ENCODE measurements at places on chromosomes 2 and 18. TPM values are rescaled to one million over a fixed set of nuclear protein-coding genes. Genes with fewer than 3 reads are reported as not detected.

The OSR1 gene
- 6.1 TPM for total RNA-seq

The CDK5R2 gene
- total RNA-seq, result not detected

The PPIL3 gene
- 49.7 TPM for total RNA-seq

The CYP27C1 gene
- 24.9 TPM for total RNA-seq

The EEF1B2 gene
- total RNA-seq, result 425 TPM

The CTAGE1 gene
- total RNA-seq, result not detected

The EDAR gene
- total RNA-seq, result not detected

- no peak overlapping the region for H3K27ac ChIP-seq
- no peaks in the 10 kb centered on the region for H3K27me3 ChIP-seq
- no peak for DNase-seq
- peaks cover 12% of the 10 kb centered on the region for H3K36me3 ChIP-seq
- no peak overlapping the region for H3K4me3 ChIP-seq
These were observed 32.2 kb downstream of the BUB1 start for GRCh38 chr2:110645616-110646015.

DNA sequence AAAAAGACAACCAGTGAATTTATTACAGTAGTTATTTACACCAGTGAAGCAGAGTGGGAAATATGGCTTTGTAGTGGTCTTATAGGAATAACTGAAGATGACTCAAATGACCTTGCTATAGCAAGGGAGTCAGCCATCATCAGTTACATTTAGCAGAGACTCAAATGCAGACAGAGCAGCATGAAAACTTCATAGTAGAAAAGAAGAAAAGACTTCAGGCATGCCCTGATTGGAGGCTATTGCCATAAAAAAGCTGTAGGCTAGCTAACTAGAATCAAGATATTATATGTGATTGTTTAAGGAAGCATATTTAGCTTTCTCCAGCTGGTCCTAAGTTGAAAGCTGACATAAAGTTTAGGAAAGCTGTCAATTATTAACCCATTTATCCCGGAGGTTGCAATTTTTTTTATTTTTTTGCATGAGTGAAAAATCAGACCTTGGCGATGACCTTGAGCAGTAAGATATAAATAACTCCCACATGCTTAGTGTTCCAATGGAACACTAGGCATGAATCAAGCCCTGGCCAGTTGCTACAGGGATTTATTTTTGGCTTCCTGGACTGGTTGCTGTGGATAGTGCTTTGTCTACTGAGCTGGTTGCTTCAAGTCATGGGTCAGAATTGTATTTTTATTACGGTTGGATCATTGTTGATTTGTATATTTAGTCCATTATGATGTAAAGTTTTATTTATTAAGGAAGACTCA lies 675.6 kb upstream of the VRK2 start:
- no peaks in the 10 kb centered on the region for H3K36me3 ChIP-seq
- DNase-seq, result no peak
- peaks cover 22% of the 10 kb centered on the region for H3K4me1 ChIP-seq
- H3K4me3 ChIP-seq, result no peak overlapping the region

DNA sequence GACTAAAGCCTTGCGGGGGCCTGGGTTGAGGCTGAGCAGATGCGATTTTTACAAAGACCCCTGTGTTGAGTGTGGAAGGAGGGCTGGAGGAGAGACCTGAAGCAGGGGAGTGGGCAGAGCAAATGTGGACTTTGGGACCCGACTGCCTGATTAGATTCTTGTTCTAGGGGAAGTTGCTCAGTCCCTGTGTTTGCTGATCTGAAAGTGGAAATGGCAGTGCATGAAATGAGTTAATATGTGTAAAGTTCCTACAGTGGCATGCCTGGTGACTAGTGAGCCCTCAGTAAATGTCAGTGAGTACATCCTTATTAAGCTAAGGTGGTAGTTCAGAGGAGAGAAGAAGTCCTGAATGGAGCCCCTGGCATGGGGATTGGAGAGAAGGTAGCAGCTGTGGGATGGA lies 52.3 kb downstream of the ARMC9 start:
- no peaks in the 10 kb centered on the region for H3K4me1 ChIP-seq
- no peaks in the 10 kb centered on the region for H3K27me3 ChIP-seq

GRCh38 chr18:70754486-70754885 lies 465.6 kb downstream of the SOCS6 start:
- no peaks in the 10 kb centered on the region for H3K27me3 ChIP-seq
- H3K4me1 ChIP-seq, result no peaks in the 10 kb centered on the region

GRCh38 chr18:7642331-7642890 lies 75.3 kb downstream of the PTPRM start:
- H3K4me3 ChIP-seq, result no peak overlapping the region
- H3K4me1 ChIP-seq, result peaks cover 27% of the 10 kb centered on the region
- H3K27me3 ChIP-seq, result no peaks in the 10 kb centered on the region
- no peaks in the 10 kb centered on the region for H3K36me3 ChIP-seq

- no peak for DNase-seq
- no peak overlapping the region for H3K4me3 ChIP-seq
- no peak overlapping the region for H3K27ac ChIP-seq
- peaks cover 10% of the 10 kb centered on the region for H3K4me1 ChIP-seq
These were observed 42.2 kb downstream of the TWIST2 start for GRCh38 chr2:238890131-238890530.

DNA sequence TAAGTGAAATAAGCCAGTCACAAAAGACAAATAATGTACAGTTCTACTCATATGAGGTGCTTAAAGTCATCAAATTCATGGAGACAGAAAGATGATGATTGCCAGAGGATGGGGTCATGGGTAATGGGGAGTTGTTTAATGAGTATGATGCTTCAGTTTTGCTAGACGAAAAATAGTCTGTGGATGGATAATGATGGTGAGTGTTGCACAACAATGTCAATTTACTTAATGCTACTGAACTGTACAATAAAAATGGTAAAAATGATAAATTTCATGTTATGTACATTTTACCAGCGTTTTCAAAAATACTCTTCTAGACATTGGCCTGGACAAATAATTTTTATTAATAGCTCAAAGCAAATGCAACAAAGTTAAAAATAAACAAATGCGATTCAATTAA lies 118.5 kb upstream of the KYNU start:
- no peak overlapping the region for H3K4me3 ChIP-seq
- H3K4me1 ChIP-seq, result peaks cover 5% of the 10 kb centered on the region
- no peak for DNase-seq
- H3K27me3 ChIP-seq, result no peaks in the 10 kb centered on the region
- no peak overlapping the region for H3K27ac ChIP-seq
- H3K36me3 ChIP-seq, result peaks cover 6% of the 10 kb centered on the region

- no peaks in the 10 kb centered on the region for H3K36me3 ChIP-seq
- H3K27ac ChIP-seq, result no peak overlapping the region
- DNase-seq, result no peak
- peaks cover 3% of the 10 kb centered on the region for H3K27me3 ChIP-seq
- H3K4me1 ChIP-seq, result no peaks in the 10 kb centered on the region
These were observed 486.4 kb downstream of the BCL11A start for GRCh38 chr2:60067006-60067405.

DNA sequence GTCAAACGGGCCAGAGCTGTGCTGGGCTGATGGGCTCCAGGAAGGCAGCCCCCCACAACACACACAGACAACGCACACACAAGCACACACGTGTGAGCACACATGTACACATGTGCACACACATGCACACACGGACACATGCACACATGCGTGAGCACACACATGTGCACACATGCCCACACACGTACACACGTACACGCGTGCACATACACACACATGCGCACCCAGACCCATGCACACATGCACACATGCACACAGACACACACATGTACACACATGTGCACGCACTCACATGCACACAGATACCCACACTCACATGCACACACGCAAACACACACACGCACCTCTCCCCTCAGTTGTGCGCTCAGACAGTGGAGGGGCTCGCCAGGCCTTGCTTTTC lies 31.2 kb upstream of the HPCAL1 start:
- H3K27ac ChIP-seq, result no peak overlapping the region
- no peak overlapping the region for H3K4me3 ChIP-seq
- DNase-seq, result peak; percentile 66
- H3K4me1 ChIP-seq, result peaks cover 13% of the 10 kb centered on the region

- H3K4me1 ChIP-seq, result peaks cover 16% of the 10 kb centered on the region
- H3K36me3 ChIP-seq, result no peaks in the 10 kb centered on the region
- no peak for DNase-seq
- no peaks in the 10 kb centered on the region for H3K27me3 ChIP-seq
These were observed 196.5 kb downstream of the MYO1B start for GRCh38 chr2:191441496-191442214.

- no peaks in the 10 kb centered on the region for H3K4me1 ChIP-seq
- H3K27ac ChIP-seq, result no peak overlapping the region
- no peak for DNase-seq
- no peaks in the 10 kb centered on the region for H3K36me3 ChIP-seq
These were observed 698.4 kb upstream of the ID2 start for GRCh38 chr2:7983451-7983850.

- H3K27me3 ChIP-seq, result no peaks in the 10 kb centered on the region
- no peak overlapping the region for H3K4me3 ChIP-seq
- peaks cover 14% of the 10 kb centered on the region for H3K36me3 ChIP-seq
- H3K4me1 ChIP-seq, result peaks cover 42% of the 10 kb centered on the region
These were observed 51.8 kb downstream of the MYO1B start for GRCh38 chr2:191297033-191297432.
